ENCODE measurements at places on chromosomes 2 and 18.

DNA sequence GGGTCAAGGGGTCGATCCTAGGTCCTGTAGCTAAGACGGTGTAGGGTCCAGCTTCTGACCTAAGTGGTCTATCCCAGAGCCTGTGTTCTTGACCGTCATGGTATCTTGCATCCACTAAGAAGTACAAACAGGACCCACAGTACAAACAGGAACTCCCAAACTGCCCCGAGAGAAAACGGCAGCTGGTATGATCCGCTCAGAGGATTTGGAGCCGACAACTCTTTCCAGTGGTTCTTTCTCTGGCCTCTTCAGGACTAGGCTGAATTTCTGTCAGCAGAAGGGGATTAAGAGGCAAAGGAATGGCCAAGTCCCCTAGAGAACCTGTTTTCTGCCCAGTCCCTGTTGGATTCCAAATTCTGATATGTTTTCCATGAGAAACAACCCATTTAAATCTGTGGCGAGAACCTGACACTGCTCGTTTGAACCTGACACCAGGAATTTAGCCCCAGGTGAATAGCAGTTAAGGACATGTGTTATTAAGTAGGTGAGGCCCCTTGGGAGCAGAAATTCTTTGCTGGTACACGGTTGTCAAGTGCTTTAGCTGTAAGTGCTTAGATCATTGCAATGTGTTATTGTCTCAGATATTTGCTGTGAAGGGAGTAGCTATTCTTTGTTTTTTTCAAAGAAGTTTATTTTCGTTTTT is 50.5 kb upstream of the TXNDC2 start:
- H3K36me3 ChIP-seq: no peaks in the 10 kb centered on the region
- peaks cover 68% of the 10 kb centered on the region for H3K27me3 ChIP-seq
- H3K27ac ChIP-seq: no peak overlapping the region
- no peaks in the 10 kb centered on the region for H3K4me1 ChIP-seq
- no peak overlapping the region for H3K4me3 ChIP-seq
- DNase-seq: no peak

DNA sequence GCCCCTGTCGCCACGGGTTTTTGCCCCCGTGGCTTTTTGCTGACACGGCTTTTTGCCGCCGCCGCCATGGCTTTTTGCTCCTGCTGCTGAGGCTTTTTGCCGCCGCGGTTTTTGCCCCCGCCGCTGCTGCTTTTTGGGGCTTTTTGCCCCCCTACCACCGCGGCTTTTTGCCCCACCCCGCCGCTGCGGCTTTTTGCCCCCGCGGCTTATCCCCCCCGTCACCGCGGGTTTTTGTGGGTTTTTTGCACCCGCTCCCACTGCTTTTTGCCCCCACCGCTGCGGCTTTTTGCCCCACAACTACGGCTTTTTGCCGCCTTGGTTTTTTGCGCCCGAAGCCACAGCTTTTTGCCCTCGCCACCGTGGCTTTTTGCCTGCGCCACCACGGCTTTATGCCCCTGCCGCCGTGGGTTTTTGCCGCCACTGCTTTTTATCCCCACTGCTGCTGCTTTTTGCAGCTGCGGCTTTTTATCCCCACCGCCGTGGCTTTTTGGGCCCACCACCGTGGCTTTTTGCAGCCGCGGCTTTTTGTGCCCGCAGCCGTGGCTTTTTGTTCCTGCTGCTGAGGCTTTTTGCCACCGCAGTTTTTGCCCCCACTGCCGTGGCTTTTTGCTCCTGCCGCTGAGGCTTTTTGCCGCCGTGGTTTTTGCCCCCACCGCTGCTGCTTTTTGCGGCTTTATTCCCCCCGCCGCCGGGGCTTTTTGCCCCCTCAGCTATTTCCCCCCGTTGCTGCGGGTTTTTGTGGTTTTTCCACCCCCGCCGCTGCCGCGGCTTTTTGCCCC is 2798.0 kb upstream of the TEKT4 start:
- DNase-seq: no peak
- no peak overlapping the region for H3K27ac ChIP-seq
- no peaks in the 10 kb centered on the region for H3K4me1 ChIP-seq
- H3K4me3 ChIP-seq: no peak overlapping the region

DNA sequence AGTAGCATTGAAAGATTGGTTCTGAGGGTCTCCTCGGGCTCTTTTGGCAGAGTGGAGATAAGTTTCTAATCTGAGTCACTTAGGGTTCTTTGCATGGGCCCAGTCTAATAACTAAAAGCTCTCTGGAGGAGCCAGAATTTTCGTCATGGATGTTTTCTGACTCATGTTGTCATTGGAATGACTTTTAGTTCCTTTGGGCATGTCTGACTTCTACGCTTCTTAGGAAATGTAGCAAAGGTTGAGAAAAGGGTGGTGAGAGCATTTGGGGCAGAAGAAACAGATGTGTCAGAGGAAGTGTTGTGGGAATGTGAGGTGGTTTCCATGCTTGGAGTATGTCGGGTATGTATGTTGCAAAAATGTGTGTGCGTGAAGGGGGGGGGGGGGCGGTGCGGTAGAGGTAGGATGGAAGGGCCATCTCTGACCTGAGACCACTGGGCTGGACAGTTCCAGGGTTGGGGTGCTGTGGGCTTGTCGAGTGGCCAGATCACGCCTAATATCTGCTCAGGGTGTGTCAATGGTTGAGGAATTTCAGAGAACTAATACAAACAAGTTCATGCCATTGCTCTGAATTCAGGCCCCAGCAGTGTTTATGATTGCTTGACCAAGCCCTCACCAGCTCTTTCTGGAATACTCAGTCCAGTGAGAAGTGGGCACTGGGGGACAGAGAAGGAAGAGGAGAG is 26.9 kb downstream of the KLHL29 start:
- H3K27ac ChIP-seq: no peak overlapping the region
- no peaks in the 10 kb centered on the region for H3K36me3 ChIP-seq
- H3K27me3 ChIP-seq: peaks cover 42% of the 10 kb centered on the region
- no peaks in the 10 kb centered on the region for H3K4me1 ChIP-seq
- no peak for DNase-seq
- no peak overlapping the region for H3K4me3 ChIP-seq

GRCh38 chr2:231680285-231680991 is 27.9 kb upstream of the PTMA start:
- DNase-seq: no peak
- peaks cover 3% of the 10 kb centered on the region for H3K36me3 ChIP-seq
- peaks cover 16% of the 10 kb centered on the region for H3K27me3 ChIP-seq
- H3K27ac ChIP-seq: no peak overlapping the region
- H3K4me3 ChIP-seq: no peak overlapping the region

DNA sequence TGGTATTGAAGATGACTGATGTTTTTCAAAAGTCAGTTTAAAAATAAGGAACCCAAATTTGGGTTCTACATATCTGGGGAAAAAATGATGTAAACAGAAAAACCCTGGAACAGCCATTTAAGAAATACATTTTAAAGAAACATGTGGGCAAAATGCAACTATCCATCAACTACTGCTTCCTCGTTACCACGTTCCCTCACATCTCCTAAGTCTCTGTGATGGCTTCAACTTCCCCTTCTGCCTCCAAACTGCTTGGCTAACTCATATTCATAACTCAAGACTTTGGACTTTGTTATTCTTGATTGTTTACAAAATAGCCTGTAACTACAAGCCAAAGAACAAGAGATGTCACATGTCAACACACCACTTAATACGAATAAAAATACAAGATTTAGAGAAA is 116.3 kb downstream of the DYM start:
- H3K27me3 ChIP-seq: no peaks in the 10 kb centered on the region
- DNase-seq: no peak
- H3K27ac ChIP-seq: no peak overlapping the region
- H3K4me1 ChIP-seq: peaks cover 12% of the 10 kb centered on the region
- peaks cover 3% of the 10 kb centered on the region for H3K36me3 ChIP-seq

GRCh38 chr2:100655936-100656534 is 93.2 kb downstream of the PDCL3 start:
- H3K27ac ChIP-seq: no peak overlapping the region
- no peak for DNase-seq
- H3K4me1 ChIP-seq: no peaks in the 10 kb centered on the region
- H3K27me3 ChIP-seq: peaks cover 12% of the 10 kb centered on the region
- H3K4me3 ChIP-seq: no peak overlapping the region

GRCh38 chr2:55115761-55116597 is 65.7 kb upstream of the RTN4 start:
- H3K4me3 ChIP-seq: no peak overlapping the region
- no peak overlapping the region for H3K27ac ChIP-seq
- no peak for DNase-seq
- peaks cover 23% of the 10 kb centered on the region for H3K27me3 ChIP-seq
- H3K4me1 ChIP-seq: no peaks in the 10 kb centered on the region

DNA sequence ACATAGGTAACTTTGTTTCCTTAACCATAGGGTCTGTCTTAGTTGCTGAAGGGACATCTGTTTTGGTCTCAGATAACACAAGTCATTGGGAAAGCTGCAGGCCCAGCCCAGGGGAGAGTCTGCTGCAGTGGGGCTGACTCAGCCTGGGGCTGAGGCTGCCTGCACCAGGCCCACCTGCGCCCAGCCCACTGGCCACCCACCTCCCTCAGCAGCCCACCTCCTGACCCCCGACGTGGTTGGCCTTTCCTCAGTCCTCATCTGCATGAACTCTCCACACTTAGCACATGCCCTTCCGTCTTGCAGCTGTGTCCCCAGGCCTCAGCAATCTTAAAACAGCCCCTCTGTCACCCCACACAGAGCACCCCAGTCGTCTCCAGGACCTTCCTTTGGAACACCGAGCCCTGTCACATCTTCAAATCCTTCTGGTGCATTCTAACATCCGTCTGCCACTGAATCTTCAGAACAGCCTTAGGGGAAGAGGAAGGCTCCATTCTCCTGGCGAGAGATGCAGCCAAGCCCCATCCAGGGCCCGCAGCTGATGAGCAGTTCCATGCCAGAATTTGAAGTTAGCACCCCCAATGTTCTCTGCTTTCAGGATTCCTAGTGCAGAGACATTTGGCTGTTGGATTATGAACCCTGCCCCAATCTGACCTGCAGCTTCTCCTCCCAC is 231.4 kb downstream of the SEPTIN10 start:
- no peak for DNase-seq
- peaks cover 2% of the 10 kb centered on the region for H3K36me3 ChIP-seq
- no peak overlapping the region for H3K27ac ChIP-seq

DNA sequence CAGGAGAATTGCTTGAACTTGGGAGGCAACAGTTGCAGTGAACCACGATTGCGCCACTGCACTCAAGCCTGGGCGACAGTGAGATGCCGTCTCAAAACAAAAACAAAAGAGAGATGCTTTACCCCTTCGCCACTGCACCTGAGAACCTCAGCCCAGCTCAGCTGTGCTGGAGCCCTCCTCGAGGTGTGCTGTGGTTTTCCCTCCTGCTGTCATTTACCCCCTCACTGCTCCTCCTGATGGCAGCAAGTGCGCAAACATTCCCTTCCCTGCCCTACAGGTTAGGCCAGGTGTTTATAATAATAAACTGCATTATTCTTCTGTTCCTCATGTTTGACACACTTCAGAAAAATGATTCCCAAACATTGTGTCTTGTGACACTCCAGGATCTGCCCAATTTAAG is 8.4 kb downstream of the FBXO36 start:
- H3K4me3 ChIP-seq: no peak overlapping the region
- no peaks in the 10 kb centered on the region for H3K27me3 ChIP-seq
- DNase-seq: no peak
- peaks cover 3% of the 10 kb centered on the region for H3K36me3 ChIP-seq
- H3K4me1 ChIP-seq: no peaks in the 10 kb centered on the region

GRCh38 chr2:181742922-181743722 is 62.8 kb upstream of the NEUROD1 start:
- H3K4me3 ChIP-seq: no peak overlapping the region
- DNase-seq: no peak
- peaks cover 3% of the 10 kb centered on the region for H3K36me3 ChIP-seq
- peaks cover 24% of the 10 kb centered on the region for H3K27me3 ChIP-seq

DNA sequence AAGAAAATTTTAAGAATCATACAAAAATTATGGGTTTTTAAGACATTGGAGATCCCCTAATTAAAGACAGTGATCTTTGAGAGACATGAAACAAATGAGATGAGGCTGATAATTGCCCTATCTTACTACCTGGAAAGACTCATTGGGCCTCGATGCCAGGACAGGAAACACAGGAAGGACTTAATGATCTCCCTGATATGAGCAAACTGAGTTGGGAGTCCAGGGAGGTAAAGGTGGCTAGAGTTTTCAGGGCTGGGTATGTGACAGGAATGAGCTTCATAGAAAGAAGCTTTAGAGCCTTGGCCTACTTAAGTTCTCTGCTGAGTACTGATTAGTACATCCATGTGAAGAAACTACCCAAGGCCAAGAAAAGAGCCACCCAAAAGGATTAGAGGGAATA is 40.6 kb upstream of the GULP1 start:
- no peaks in the 10 kb centered on the region for H3K4me1 ChIP-seq
- H3K27me3 ChIP-seq: no peaks in the 10 kb centered on the region
- no peak overlapping the region for H3K4me3 ChIP-seq
- DNase-seq: no peak

DNA sequence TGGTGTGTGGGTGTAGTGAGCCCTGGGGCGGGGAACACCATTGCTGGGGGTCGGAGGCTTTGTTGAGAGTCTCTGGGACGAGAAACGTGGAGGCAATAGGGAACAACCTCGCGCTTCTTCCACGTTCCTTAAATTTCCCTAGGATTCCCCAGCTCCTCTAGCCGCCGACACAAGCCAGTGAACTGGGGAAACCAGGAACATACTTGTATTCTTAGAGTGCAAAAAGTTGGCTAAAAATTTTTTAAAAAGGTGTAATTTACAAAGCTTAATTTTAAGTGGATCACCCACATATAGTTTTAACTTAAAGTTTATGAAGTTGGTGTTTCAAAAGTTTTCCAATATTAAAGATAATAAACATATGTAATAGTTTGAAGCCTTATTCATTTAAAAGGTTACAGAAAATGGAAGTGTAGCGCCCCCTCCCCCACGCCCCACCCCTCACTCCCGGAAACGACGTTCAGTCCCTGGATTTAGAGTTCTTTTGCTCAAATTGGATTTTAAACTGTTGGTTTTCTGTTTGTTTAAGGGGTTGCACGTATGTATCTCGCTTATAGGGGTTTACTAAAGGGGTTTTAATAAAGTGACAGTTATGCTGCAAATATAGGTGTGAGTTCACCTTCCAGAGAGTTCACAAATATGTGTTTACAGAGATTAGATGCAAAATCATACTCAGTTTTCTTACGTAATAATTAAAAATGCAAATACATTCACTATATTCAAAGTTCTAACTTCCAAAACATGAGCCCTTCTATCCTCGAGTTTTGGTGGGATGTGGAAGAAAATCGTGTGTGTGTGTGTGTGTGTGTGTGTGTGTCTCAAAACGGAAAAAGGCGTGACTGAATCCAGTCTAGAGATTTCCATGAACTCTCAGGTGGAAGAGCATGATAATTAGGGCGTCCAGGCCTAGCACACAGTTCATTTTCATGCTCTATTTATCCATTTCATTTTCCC is 872 bp downstream of the DSG2 start:
- H3K27me3 ChIP-seq: peaks cover 48% of the 10 kb centered on the region
- no peak for DNase-seq
- no peak overlapping the region for H3K27ac ChIP-seq

DNA sequence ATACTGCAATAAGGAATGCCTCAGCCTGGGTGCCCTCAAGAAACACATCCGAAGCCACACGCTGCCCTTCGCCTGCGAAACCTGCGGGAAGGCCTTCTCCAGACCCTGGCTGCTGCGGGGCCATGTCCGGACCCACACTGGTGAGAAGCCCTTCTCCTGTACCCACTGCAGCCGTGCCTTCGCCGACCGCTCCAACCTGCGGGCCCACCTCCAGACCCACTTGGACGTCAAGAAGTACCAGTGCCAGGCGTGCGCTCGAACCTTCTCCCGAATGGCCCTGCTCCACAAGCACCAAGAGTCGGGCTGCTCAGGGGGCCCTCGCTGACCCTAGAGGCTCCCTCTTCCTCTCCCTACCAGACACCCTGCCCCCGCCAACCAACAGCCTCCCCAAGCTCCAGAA is 37.6 kb downstream of the UNC80 start:
- peaks cover 10% of the 10 kb centered on the region for H3K36me3 ChIP-seq
- H3K27me3 ChIP-seq: peaks cover 9% of the 10 kb centered on the region
- DNase-seq: no peak
- H3K4me1 ChIP-seq: no peaks in the 10 kb centered on the region
- no peak overlapping the region for H3K27ac ChIP-seq
